AML-193 (cell line): ENCODE measurements at places on chromosomes 12 and 14.

GRCh38 chr12:76069339-76069738, 15.1 kb downstream of the NAP1L1 start:
- no peak for DNase-seq

DNA sequence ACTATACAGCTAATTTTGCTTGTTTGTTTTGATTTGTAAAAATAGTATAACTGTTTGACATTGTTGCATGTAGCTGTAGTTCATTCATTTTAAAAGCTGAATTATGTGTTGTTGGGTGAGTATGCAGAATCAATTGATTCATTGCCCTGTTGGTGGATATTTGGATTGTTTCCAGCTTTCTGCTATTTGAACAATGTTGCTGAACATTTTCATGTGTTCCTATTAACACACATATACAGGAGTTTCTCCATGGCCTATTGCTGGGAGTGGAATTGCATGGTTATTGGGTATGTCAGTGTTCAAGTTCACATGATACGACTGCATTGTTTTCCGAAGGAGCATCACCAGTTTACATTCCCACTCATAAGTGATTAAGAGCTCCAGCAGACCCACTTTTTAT, 75.3 kb downstream of the SRGAP1 start:
- no peak for DNase-seq

DNA sequence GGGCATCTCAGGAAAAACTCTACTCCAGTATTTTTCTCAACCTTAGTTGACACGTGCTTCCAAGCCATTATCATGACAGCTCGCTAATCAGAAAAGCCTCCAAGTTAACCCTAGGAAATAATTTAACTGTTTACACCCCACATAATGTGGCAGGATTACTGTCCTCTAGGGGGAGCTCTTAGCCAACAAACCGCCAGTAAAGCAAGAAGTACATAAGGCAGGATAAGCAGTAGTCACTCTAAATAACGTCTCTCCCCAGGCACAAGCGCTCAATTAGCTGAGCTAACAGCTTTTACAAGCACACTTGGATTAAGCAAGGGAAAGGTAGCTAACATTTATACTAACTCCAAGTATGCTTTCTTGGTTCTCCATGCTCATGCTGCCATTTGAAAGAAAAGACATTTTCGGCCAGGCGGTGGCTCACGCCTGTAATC, 22.8 kb downstream of the APOBEC1 start:
- peak; percentile 9 for DNase-seq

- DNase-seq = peak; percentile 10
These were observed 71.6 kb downstream of the ERGIC2 start for GRCh38 chr12:29309320-29309902.

- DNase-seq = peak; percentile 28
These were observed 406.6 kb upstream of the SYT1 start for GRCh38 chr12:78457938-78458337.

- DNase-seq = no peak
These were observed 7.0 kb upstream of the DNAL1 start for GRCh38 chr14:73637830-73638229.
